ENCODE measurements at places on chromosomes 16 and 17.

DNA sequence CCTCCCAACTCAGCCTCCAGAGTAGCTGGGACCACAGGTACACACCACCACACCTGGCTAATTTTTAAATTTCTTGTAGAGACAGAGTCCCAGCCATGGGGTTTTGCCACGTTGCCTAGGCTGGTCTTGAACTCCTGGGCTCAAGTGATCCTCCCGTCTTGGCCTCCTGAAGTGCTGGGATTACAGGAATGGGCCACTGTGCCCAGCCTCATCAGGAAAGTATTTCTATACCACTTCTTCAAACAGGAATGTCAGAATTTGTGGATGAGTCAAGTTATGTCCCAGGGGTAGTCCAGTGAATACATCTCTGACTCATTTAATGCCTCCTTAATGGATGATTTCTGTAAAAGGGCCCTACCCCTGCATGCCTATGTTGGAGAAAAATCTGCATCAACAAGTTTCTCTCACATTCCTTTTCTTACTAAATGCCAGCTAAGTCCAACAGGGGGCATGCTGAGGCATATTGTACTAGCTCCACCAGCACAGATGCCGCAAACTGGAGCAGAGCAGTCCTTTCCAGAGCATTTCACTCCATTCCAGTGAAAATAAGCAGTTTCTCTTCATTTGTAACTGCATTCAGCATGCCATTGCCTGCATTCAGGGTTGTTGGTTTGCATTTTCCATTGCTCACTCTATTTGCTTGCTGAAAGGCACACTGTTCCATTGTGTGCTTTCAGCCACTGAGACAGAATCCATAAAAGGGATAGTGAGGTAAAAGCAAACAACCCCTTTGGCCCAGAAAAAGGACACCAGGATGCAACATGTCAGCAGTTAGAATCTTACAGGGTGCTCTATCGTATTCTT is 5.3 kb upstream of the CAVIN1 start:
- peak; percentile 83 for DNase-seq

DNA sequence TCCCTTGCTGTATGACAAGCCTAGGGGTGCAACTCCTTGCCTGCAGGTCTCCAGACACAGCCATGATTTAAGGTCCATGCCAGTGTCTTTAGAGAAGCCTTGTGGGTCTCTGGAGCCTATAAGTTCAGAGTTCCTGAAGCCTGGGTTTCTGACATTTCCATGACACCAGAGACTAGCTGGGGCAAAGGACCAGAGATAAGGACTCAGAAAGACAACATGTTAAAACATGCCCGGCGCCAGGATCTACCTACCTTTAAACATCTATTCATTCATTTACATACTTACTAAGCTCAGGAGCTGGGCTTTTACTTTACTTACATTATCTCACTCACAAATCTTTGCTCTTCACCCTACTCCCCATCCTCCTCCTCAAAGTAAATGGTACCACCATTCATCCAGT is 1.5 kb downstream of the MRPL27 start:
- DNase-seq, result no peak

GRCh38 chr17:59437791-59438281 is 106.4 kb downstream of the YPEL2 start:
- DNase-seq, result no peak

GRCh38 chr17:17531156-17531555 is 35.0 kb upstream of the RASD1 start:
- no peak for DNase-seq

- DNase-seq, result no peak
Measured at GRCh38 chr17:77496831-77497577, 356.2 kb downstream of the SEC14L1 start.

DNA sequence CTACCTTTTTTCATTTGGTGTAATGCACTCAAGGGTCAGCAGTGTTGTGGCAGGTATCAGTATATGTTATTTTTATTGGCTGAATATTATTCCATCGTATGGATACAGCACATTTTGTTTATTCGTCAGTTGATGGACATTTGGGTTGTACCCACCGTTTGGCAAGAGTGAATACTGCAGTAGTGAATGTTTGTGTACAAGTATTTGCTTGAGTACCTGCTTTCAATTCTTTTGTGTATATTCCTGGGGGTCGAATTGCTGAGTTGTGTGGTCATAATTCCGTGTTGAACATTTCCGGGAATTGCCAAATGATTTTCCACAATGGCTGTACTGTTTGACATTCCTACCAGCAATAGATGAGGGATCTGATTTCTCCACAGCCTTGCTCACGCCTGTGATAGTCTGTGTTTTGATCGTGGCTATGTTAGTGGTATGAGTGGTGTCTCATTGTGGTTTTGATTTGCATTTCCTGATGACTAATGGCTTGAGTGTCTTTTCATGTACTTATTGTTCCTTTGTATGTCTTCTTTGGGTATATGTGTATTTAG is 108.4 kb downstream of the OR1D5 start:
- DNase-seq, result no peak

DNA sequence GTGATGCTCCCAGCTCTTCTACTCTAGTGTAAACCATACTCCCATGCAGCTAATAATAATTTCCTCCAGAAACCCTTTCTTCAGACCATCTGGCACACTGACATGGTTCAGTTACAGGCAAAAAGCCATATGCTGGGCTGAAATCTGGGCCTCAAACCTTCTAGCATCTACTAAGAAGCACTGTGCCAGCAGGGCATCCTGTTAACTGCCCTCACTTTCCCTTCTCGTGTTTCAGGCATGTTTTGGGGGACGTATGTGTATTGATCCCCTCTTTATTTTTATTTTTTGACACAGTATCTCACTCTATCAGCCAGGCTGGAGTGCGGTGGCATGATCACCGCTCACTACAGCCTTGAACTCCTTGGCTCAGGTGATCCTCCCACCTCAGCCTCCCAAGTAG is 33.3 kb downstream of the STAT5A start:
- DNase-seq, result no peak

GRCh38 chr17:67253384-67253783 is 8.4 kb upstream of the HELZ start:
- no peak for DNase-seq

All from neural progenitor cell (in vitro differentiated cells).